Hypothalamus (tissue), 51 donors: ENCODE measurements at places on chromosomes 12 and 14.

GRCh38 chr14:23707415-23707814, 71.3 kb downstream of the DHRS2 start:
- no peak for DNase-seq

DNA sequence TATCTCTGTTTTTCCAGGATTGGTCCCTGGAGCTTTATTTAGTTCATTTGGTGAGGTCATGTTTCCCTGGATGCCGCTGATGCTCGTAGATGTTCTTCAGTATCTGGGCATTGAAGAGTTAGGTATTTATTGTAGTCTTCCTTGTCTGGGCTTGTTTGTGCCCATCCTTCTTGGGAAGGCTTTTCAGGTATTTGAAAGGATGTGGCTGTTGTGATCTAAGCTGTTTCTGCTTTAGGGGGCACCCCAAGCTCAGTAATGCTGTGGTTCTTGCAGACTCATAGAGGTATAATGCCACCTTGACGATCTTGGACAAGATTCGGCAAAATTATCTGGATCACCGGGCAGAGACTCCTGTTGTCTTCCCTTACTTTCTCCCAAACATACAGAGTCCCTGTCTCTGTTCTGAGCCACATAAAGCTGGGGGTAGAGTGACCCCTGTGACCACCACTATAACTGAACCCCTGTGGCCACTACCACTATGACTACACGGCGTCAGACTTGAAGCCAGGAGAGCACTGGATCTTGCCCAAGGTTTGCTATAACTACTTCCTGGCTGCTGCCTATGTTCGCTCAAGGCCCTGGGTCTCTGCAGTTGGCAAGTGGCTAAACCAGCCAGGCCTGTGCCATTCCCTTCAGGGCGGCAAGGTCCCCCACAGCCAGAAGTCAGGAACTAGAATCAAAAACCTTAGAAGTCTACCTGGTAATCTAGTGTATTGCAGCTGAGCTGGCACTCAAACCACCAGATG, 40.9 kb downstream of the FGD4 start:
- no peak for DNase-seq

DNA sequence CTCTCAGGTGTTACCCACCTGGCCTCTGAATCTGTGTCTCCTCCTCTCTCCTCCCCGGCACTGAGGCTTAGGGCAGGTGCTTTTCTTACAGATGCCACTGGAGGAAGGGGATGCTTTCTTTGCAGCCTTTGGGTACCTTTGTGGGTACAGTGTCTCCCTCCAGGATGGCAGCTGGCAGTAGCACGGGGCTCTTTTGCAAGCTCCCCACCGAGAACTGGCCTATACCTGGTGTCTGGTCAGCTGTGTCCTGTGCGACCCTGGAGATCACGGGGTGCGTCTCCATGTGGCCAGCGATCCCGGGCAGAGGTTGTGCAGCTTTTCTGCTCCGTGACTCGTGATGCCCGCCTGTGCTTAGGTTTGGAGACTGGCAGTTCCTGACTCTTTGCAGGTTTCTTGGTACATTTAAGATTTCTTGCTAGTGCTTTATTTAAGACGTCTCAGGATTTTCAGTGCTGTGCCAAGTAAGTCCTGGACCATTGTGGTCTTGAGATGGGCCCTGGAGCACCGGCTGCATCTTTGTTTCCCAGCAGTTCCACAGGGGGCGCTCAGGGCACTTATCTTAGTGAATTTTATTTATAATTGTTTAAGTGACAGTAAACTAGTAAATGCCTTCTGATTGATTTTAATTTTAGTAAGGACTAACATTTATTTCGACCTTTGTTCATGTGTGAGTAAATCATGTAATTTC, 68.9 kb downstream of the DDX51 start:
- DNase-seq, result no peak

- DNase-seq, result no peak
Measured at GRCh38 chr14:95523051-95523814, 6.8 kb upstream of the SYNE3 start.

GRCh38 chr12:51620448-51620847, 29.4 kb downstream of the SCN8A start:
- DNase-seq, result no peak
